ENCODE measurements at places on chromosomes 7 and 10.
A peak's percentile ranks its signal among the peaks of the same experiment; 100 is the strongest.

DNA sequence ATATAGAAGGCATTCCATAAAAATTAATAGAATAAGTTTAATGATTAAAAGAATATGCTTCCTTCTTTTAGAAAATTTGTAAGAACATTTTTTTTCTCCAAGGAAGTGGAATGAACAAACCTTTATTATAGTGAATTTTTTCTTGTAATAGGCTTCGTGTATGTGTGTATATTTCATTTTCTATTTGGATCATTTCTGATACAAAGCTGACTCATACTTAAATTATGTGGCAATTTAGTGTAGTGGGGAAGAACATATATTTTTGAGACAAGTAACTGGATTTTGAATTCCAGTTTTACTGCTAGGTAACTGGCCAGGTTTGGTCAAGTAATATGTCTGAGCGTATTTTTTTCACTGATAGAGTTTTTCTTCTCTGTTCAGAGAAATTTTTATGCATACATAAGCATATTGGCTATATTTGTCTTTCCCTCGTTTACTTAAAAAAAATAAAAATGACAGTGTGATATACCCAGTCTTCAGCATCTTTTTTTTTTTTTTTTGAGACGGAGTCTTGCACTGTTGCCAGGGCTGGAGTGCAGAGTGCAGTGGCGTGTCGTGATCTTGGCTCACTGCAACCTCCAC is 50.8 kb downstream of the CDK13 start:
- ATAC-seq, result peak; percentile 78

GRCh38 chr7:152512706-152513105 is 76.9 kb upstream of the KMT2C start:
- no peak for ATAC-seq

GRCh38 chr10:113151190-113151666 is 201.2 kb downstream of the TCF7L2 start:
- ATAC-seq, result no peak

DNA sequence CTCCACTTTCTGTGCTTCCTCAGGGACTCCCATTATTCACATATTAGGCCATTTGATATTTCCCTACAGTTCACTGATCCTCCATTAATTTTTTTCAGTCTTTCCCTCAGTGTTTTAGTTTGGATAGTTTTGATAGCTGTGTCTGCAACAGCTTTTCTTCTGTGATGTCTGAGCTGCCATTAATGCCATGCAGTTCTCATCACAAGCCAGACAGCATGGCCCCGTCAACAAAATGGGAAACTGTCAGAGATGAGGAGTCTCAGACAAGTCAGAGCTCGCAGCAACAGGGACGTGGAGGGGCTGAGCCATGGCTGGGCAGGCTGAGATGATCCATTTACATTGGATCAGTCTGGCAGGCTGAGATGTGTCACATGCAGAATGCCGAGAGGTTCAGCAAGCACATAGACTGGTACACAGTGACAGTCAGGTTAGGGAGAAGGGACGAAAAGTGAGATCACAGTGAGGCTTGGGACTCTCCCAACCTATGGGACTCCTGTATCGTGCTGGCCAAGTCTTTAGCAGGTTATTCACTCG is 65.4 kb downstream of the NPS start:
- ATAC-seq, result no peak

- no peak for ATAC-seq
These were observed 84.8 kb upstream of the ASAH2 start for GRCh38 chr10:50336140-50336539.

- no peak for ATAC-seq
These were observed 868.1 kb downstream of the LRMDA start for GRCh38 chr10:76299501-76299900.

- ATAC-seq, result no peak
These were observed 9.6 kb upstream of the ELN start for GRCh38 chr7:74018246-74018895.

- ATAC-seq, result no peak
These were observed 114.7 kb downstream of the EXOC4 start for GRCh38 chr7:133367561-133367960.

DNA sequence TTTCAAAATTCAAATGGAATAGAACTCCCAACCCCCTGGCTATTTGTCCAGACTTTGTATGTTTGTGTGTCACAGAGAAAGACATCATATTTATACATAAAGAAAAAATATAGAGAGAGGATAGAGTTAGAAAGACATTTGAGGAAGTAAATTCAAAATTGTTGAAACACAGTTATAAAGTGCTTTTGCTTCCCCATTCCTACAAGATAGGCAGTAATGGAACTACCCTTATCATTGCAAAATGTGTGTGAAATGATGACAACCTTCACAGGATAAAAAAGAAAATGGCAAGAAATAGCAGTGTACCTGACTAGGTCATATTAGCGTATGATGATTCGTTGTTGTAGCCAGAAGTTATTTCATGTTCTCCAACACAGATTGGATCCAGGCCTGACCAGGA is 63.1 kb downstream of the FZD1 start:
- ATAC-seq, result no peak

DNA sequence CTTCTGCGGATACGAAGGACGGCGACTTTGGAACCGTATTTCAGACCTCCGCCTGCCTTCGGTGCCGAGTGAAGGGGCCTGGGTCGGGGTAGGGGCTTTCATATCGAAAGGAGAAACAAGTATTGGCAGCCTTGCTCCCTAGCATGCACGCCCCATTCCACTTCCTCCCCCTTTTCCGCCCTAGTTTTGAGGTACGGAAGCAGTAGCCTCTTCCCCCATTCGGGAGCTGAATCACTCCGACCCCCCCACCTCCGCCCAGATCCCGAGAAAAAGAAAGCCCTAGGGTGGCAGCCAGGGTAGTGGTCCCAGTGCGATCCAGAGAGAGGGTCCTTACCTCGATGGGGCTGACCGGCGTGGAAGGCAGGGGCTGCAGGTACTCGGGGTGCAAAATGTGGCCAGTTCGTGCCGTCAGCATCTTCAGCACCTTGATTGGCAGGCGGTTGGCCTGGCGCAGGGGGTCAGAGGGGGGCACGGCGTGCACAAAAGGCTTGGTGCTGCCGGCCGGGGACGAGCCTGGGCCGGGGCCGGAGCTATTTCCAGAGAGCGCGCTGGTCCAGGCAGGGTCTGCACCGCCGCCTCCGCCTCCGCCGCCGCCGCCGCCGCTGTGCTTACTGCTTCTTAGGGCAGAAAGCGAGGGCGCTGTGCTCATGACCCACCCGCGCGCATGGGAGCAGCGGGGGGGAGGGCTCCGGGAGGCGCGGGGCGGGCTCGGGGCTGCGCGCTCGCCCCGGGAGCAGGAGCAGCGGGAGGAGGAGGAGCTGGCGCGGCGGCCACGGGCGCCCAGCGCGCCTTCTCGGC is 594 bp downstream of the ZNF503 start:
- peak; percentile 6 for ATAC-seq

GRCh38 chr7:69791739-69792138 is 193.5 kb downstream of the AUTS2 start:
- ATAC-seq, result no peak
